GOT3 (cell line): ENCODE measurements at places on chromosomes 1 and 21.

DNA sequence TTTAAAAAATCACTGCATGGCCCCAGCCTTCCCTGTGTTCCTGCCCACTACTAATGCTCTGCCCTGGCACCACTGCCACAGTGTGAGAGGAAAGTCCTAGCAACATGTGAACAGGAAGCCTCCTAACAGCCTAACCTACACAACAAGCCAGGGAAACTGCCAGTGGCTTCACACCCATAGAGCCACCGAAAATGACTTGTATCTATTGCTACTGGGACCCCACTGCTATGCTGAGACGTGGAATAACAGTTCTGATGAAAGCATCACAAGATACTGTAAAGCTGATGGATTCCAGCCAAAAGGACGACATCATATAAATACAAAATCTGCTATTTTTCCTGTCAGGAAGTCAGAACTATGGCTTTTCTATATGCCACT, 74.9 kb downstream of the JAK1 start:
- no peak for DNase-seq

- no peak for DNase-seq
Measured at GRCh38 chr21:42149656-42150473, 69.1 kb upstream of the ABCG1 start.

GRCh38 chr1:20723537-20724363, 5.9 kb upstream of the KIF17 start:
- DNase-seq, result no peak

DNA sequence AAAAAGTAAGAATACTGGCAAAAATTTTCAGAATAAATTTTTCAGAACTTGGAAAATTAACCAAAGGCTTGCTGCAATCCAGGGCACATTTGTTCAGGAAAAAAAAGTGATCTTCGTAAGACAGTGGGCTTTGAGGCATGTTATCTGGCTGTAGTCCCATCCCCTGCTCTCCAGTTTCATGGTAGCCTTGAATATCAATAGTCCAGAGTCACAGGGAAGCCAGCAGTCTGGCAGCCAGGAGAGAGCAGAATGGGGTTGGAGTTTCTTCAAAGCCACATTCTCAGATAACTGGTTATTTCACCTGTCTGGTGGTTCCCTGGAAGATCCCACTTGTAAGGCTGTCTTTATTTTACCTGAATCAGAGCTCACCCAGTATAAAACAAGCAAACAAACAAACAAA, 669.3 kb downstream of the MATN1 start:
- no peak for DNase-seq

GRCh38 chr1:214331827-214332423, 51.0 kb downstream of the SMYD2 start:
- no peak for DNase-seq

DNA sequence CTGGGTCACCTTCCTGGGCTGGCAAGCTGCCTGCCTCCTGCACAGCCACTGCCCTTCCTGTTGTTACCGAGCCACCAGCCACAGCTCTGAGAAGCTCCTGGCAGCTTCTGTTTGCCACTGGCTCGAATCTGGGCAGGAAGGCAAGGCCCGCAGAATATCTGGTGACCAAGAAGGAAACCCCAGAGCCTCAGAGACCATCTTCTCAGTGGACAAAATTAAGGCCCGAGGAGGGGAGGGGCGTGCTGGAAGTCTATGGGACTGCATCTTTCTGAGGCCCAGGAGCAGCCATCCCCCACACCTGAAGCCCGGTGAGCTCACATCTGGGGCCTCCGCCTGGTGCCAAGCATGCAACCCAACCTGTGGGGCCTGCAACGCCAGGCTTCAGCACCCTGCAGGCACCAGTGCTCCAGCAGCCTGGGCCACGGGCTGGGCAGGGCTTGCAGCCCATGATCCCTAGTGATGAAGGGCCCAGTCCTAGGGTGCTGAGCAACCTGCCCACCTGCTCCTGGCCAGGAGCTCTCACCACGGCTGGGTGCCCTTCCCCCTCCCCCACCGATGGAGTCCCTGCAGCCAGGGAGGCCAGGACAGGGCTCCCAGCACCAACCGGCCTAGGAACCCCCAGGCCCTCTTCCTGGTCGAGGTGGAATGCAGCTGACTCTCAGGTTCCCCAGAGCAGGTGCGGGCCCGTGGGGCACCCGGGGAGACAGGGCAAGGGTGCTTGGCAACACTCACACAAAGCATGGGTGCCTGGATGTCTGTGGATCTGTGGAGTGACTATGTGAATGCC, 879 bp downstream of the CPTP start:
- no peak for DNase-seq

DNA sequence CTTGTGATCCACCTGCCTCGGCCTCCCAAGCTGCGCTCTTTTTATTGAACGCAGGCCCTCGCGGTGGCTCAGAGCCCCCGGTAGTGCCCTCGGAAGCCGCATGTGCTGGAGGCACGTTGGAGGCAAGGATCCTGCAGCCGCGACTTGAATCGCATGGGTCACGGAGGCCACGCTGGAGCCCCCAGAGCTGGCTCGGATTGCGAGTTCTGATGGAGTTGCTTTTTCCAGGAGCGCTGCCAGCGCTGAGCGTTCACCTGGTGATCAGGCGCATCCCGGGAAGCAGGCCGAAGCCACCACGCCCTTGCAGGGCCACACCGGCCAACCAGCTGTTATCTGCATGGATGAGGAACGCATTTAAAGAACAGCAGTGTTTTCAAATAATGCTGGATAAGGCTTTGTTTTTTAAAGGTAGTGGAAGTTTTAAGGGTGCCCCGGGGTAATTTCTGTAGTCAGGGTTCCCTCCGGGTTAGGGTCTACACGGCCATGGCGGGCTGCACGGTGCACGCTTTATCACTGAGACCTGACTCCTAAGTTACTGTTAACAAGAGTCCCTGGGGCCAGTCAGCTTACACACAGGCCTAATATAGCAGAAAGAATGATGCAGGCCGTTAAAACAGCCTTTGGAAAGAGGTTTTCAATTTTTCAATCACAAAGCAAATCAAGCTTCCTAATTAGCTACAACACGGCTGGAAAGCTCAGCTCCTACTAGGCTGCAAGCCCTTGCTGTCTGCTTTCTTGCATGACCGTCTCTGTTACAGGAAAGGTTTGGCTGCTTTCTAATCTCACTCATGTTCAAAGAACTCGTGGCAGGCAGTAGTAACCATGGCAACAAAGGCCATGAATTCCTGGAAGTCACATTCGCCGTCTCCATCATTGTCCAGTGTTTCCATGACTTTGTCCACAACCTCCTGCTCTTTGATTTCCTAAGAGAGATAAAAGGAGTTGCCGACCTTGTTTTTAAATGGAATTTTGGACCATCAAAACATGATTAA, 6.0 kb downstream of the S100B start:
- no peak for DNase-seq

GRCh38 chr1:233140499-233140898, 155.0 kb downstream of the PCNX2 start:
- DNase-seq, result no peak

DNA sequence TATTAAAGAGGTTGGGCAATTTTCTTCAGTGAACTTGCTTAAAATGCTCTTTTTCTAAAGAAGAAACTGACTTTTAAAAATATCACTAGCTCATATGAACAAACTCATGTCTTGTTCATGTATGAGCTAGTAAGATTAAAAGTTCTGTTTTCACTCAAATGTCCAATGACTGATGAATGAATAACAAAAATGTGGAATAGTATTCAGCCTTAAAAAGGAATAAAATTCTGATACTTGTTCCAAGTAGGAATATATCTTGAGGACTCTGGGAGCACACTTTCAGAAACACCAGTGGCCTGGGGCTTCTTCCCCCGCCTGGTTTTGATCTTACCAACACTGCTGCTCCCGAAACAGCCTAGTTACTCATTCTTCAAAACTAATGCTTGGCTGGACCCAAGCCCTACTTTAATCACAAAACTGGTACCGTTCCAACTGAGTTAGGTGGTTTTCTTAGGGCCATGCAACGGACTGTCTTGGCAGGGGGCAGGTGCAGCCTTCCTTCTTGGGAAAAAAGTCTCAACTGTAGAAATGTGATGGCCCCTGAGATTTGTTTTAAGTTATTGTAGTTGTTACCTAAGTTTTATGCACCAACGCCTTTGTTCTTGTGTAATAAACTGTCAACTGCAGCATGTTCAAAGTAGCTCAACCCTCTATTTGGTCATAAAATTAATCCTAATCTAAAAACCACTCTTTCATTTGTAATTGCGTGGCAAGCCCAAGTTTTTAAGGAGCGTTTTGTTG, 116.0 kb downstream of the ETS2 start:
- DNase-seq, result no peak

GRCh38 chr1:150578272-150579109, 919 bp downstream of the MCL1 start:
- DNase-seq, result no peak

DNA sequence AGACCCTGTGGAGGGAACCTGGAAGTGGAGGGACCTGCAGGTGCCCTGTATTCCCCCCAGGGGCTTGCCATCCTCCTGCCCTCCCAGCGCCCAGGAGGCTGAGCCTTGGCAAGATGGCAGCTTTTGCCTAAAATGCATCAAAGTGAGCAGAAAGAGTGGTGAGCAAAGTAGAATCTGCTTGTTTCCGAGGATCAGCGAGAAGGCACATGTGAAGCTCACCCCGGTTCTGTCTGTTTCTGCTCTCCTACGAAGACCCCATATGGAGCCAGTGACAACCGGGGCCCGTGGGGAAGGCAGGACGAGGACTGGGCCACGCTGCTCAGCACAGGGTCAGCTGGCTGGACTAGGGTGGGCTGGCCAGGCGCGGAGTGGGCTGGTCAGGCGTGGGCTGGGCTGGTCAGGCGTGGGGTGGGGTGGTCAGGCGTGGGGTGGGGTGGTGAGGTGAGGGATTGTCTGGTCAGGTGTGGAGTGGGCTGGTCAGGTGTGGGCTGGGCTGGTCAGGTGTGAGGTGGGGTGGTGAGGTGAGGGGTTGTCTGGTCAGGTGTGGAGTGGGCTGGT, 5.2 kb upstream of the FNDC10 start:
- no peak for DNase-seq

GRCh38 chr1:167644551-167644950, 14.5 kb downstream of the RCSD1 start:
- DNase-seq, result no peak

DNA sequence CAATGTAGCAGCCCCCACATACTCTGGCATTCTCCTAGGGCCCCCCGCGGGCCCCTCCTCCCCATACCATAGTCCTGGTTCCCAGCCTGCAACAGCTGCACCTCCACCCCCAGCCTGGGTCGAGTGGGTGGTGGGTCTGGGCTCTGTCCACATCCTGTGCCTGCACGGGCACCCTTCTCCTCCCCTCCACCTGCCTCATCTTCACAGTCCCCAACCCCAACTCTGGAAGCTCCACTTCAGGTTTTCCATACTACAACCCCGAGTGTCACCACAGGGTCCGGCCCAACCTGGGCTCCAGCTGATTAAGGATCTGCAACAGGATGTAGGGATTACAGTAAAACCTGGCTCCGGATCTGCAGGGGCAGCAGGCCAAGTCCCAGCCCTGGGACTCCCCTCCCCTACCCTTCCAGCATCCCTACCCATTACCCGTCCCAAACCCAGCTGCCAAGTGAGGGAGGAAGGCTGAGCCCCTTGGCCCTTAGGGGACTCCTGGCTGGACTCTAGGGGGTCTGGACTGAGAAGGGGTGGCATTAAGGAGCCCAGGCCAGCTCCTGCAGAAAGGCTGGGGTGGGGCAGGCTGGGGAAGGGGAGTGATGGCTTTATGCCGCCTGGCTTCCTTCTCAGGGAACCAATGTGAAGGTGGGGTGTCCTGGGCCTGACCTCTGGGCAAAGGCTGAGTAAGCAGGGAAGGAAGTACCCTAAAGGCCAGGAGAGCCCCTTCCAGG, 116.8 kb downstream of the CASZ1 start:
- no peak for DNase-seq

GRCh38 chr21:36601362-36601761, 97.6 kb upstream of the SIM2 start:
- DNase-seq, result no peak

DNA sequence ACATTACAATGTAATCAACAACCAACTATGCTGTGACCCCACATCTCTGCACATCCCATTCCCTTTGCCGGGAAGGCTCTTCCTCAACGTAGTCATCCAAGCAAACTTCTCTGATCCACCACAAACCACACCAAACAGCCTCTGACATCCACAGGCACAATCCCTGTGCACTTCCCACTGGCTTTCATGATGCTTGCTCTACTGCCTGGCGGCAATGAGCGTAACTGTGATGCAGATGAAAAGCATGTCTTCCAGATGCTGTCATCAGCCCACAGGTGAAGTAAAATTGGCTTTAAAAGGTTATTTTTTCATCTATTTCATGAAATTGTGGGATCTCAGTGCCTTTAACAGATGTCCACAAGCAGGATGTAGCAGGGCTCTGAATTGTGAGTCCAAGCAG, 635.2 kb downstream of the SMYD3 start:
- DNase-seq, result no peak

DNA sequence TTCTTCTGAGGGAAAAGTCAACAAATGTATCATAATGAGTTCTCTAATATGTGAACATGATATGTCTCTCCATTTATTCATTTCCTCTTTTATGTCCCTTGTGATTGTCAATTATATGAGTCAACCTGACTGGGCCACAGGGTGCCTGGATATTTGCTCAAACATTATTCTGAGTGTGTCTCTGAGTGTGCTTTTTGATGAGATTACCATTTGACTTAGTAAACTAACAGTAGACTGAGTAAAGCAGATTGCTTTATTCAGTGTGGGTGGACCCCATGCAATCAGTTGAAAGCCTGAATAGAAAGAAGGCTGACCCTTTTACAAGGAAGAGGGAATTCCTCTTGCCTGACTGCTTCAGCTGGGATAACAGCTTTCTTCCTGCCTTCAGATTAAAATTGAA, 142.6 kb downstream of the SLC35F3 start:
- no peak for DNase-seq

DNA sequence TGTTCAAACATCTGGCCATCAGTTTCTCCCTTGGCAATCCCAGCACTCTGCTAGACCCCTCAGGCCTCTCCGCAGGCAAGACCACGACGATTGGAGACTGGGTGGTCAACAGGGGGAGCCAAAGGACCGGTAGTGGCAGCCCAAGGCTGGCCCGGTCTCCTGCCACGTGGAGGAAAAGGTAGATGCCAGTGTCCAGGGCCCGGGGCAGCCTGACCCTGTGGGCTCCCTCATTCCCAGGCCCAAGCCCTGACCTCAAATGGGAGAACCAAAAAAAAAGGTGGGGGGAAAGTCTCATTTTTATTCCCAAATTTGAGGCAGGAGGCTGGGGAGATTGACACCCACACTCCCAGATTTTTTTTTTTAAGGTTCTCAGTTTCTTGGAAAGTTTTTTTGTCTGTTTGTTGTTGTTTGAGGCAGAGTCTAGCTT, 24.8 kb downstream of the S100A6 start:
- DNase-seq, result no peak

GRCh38 chr1:8844501-8845006, 27.1 kb upstream of the RERE start:
- no peak for DNase-seq

DNA sequence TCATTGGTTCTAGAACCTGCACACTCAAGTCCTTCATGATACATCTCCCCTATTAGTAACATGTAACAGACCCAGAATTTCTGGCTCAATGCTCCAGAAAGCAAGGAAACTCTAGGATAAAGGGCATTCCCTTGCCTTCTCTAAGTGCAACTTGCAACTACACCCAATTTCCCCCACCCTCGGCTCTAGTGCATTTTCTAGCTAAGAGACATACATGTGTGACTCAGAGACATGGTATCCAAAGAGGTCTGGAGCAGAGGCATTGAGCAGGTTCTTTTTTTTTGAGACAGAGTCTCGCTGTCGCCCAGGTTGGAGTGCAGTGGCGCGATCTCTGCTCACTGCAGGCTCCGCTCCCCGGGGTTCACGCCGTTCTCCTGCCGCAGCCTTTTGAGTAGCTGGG, 132.9 kb downstream of the ZC3H11B start:
- DNase-seq, result no peak

- DNase-seq, result no peak
Measured at GRCh38 chr21:46402421-46402820, 56.3 kb upstream of the DIP2A start.
